Bronchus fibroblast of lung (primary cell): ENCODE measurements at places on chromosomes 16 and 17. TPM values are rescaled to one million over a fixed set of nuclear protein-coding genes. Genes with fewer than 3 reads are reported as not detected.

Gene AOC3
- total RNA-seq, result under 0.01 and 0.15 TPM in 2 replicates

Gene MFAP4
- total RNA-seq, result 35.8 and 39.8 TPM in 2 replicates

Gene DECR2
- 21.5 and 24.1 TPM in 2 replicates for total RNA-seq

Gene SPATA32
- total RNA-seq, result not detected in 2 replicates

Gene ELMO3
- 0.59 and 0.84 TPM in 2 replicates for total RNA-seq

Gene SOX8
- 0.15 TPM in 1 of 2 replicates, not detected in the other for total RNA-seq

Gene CDH5
- total RNA-seq, result not detected in 2 replicates

Gene BANP
- 14.1 and 16.6 TPM in 2 replicates for total RNA-seq

Gene CA4
- not detected in 2 replicates for total RNA-seq

Gene GOT2
- 92.8 and 94.7 TPM in 2 replicates for total RNA-seq

Gene BAHCC1
- total RNA-seq, result 8.3 and 8.4 TPM in 2 replicates

Gene GNGT2
- total RNA-seq, result 0.17 and 1.0 TPM in 2 replicates

Gene FAM171A2
- total RNA-seq, result 6.2 and 7.4 TPM in 2 replicates

Gene TP53TG3D
- not detected in 2 replicates for total RNA-seq

Gene KRT27
- total RNA-seq, result not detected in 2 replicates

Gene CACNA1H
- 0.34 and 0.59 TPM in 2 replicates for total RNA-seq

Gene ICAM2
- total RNA-seq, result 1.3 and 1.8 TPM in 2 replicates

Gene KIF2B
- not detected in 2 replicates for total RNA-seq

Gene HEATR9
- total RNA-seq, result not detected in 2 replicates

Gene C17orf107
- 2.5 and 4.0 TPM in 2 replicates for total RNA-seq

Gene CDK5R1
- total RNA-seq, result 1.6 and 1.8 TPM in 2 replicates

Gene PRDM7
- not detected in 2 replicates for total RNA-seq

Gene UTS2R
- total RNA-seq, result not detected in 2 replicates

Gene TP53
- total RNA-seq, result 57.2 and 61.9 TPM in 2 replicates

Gene PLCG2
- total RNA-seq, result 0.15 and 0.17 TPM in 2 replicates

Gene CD300LG
- total RNA-seq, result not detected in 2 replicates

Gene CBX8
- 4.3 and 4.5 TPM in 2 replicates for total RNA-seq

Gene CRISPLD2
- total RNA-seq, result 59.3 and 75.3 TPM in 2 replicates

Gene ARL5C
- not detected in 2 replicates for total RNA-seq

Gene C16orf86
- 3.5 and 4.9 TPM in 2 replicates for total RNA-seq

Gene EVI2B
- 0.15 and 0.50 TPM in 2 replicates for total RNA-seq

Gene RHBDF1
- total RNA-seq, result 28.2 and 34.0 TPM in 2 replicates

Gene SKAP1
- not detected in 2 replicates for total RNA-seq
